ENCODE measurements at places on chromosomes 3 and 15. TPM values are rescaled to one million over a fixed set of nuclear protein-coding genes. Genes with fewer than 3 reads are reported as not detected.
A peak's percentile ranks its signal among the peaks of the same experiment; 100 is the strongest.

ILDR1 gene
- total RNA-seq, result not detected

DNA sequence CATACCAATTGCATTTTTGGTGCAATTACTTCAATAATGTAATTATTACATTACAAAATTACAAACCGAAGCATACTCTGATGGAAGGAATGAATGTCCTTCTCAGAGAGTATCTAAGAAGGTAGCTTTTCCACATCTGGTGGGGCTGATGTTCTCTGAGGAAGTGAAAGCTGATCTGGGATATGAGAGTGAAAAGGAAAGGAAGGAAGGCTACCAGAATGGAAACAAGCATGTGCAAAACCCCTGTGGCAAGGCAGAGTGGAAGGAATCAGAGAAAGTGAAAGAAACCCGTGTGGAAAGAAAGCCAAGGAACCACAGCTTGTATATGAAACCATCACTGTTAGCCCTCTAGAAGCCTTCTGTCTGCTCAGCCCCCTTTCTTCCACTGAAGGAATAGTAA lies 35.3 kb upstream of the GOLGA8A start:
- no peaks in the 10 kb centered on the region for H3K27me3 ChIP-seq
- H3K4me1 ChIP-seq, result peaks cover 3% of the 10 kb centered on the region
- no peak for DNase-seq
- H3K27ac ChIP-seq, result no peak overlapping the region

- H3K4me3 ChIP-seq, result no peak overlapping the region
- H3K27ac ChIP-seq, result no peak overlapping the region
- no peaks in the 10 kb centered on the region for H3K36me3 ChIP-seq
- DNase-seq, result no peak
Observed at GRCh38 chr3:132643366-132643765, 16.2 kb downstream of the ACAD11 start.

- H3K27ac ChIP-seq, result no peak overlapping the region
- no peak overlapping the region for H3K4me3 ChIP-seq
- H3K4me1 ChIP-seq, result peaks cover 17% of the 10 kb centered on the region
Observed at GRCh38 chr3:82088749-82089148, 327.3 kb upstream of the GBE1 start.

TLR9 gene
- total RNA-seq, result not detected

KIF15 gene
- 41.9 TPM for total RNA-seq

DNA sequence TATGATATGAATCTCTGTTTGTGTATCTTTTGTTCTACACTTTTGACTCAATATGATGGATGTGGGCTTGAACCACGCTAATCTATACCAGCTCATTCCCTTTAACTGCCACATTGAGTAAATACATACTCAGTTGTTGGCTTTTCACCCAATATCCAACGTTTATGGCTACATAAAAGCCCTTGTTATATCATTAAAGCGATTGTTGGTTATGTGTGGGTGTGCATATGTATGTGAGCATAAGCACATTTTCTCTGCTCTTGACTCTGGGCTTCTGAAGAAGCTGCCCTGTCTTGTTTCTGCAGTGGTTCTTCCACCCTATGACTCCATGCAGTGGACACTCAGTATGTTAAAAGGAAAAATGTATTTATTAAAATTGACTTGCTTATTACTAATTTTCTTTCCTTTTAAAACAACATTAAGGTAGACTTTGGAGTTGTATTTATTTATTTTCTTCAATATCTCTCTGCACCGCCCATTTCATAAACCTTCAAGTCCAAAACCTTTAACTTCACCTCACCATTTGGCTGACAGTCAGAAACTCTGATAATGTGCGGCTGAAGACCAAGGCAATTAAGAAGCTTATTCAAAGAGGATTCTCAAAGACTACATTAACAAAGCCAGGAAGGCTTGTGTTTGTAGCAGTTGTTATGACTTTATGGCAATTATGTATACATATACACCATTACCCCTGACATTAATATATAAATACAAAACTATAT lies 156.1 kb downstream of the THRB start:
- no peaks in the 10 kb centered on the region for H3K27me3 ChIP-seq
- H3K4me1 ChIP-seq, result no peaks in the 10 kb centered on the region
- no peak overlapping the region for H3K4me3 ChIP-seq
- no peaks in the 10 kb centered on the region for H3K36me3 ChIP-seq
- H3K27ac ChIP-seq, result no peak overlapping the region
- DNase-seq, result no peak

GRCh38 chr15:87362531-87362930 lies 894.0 kb downstream of the NTRK3 start:
- no peak overlapping the region for H3K27ac ChIP-seq
- no peak overlapping the region for H3K4me3 ChIP-seq
- peaks cover 2% of the 10 kb centered on the region for H3K4me1 ChIP-seq
- no peaks in the 10 kb centered on the region for H3K36me3 ChIP-seq

DNA sequence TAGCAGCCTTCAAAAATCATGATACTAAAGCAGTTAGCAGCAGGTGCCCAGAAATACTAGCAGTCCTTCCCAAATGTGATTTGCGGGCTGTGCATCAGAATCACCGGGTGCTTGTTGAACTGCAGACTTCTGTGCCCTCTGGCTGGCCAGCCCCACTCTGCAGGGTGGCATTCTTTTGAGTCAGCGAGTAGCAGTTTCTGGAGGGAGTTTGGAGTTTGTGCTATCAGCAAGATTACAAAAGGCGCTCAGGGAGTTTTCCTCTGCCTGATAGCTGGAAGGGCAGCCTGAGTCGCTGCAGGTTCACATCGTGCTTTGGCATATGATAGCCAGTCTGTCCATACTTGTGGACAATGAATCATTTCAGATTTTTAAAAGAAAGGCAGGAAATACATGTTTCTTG lies 57.6 kb downstream of the CLDN11 start:
- H3K4me3 ChIP-seq, result no peak overlapping the region
- H3K36me3 ChIP-seq, result no peaks in the 10 kb centered on the region
- no peaks in the 10 kb centered on the region for H3K4me1 ChIP-seq
- H3K27ac ChIP-seq, result no peak overlapping the region
- H3K27me3 ChIP-seq, result no peaks in the 10 kb centered on the region

CCDC54 gene
- not detected for total RNA-seq

HACL1 gene
- 25.0 TPM for total RNA-seq

DNA sequence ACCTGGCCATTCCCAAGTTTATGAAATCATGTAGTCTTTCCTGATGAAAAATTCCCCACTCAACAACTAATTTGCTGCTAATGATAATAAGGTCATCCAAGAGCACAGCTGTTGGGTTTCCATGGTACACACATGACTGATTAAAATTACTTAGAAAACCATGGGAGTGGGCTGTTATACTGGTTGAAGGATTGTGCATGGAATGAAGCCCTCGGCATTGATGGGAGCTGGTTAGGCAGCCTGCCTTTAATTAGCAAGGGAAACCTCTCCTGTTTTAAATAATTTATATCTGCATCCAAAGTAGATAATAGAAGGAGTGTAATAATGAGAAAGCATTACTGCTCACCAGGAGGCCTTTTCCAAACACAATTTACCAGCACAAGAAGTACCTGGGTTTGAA lies 235.1 kb upstream of the CFAP20DC start:
- no peak for DNase-seq
- H3K36me3 ChIP-seq, result no peaks in the 10 kb centered on the region
- no peaks in the 10 kb centered on the region for H3K27me3 ChIP-seq
- no peak overlapping the region for H3K4me3 ChIP-seq

DNA sequence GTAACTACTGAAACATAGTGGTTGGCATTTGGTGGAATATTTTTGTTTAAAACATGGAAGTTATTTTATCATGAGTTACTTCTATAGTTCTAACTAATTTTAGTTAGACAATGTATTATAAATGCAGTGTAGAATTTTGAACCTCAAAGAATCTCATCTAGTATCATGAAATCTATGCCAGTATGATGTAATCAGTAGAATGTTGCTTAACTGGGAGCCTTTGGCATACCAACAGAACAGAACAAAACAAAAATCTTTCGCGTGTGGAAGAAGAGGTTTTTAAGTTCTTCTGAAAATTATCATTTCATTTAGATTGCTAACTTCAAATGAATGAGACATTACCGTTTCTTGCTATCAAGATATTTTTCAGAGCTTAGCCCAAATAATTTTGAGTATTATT lies 98.4 kb upstream of the LRRFIP2 start:
- no peak for DNase-seq
- no peak overlapping the region for H3K27ac ChIP-seq
- no peaks in the 10 kb centered on the region for H3K4me1 ChIP-seq
- H3K4me3 ChIP-seq, result no peak overlapping the region

NOX5 gene
- total RNA-seq, result not detected

NME9 gene
- 0.08 TPM for total RNA-seq

RLBP1 gene
- total RNA-seq, result not detected

GABRA5 gene
- 0.61 TPM for total RNA-seq

GRCh38 chr15:81379269-81379668 lies 5.3 kb upstream of the TMC3 start:
- H3K27ac ChIP-seq, result no peak overlapping the region
- H3K36me3 ChIP-seq, result no peaks in the 10 kb centered on the region
- no peak overlapping the region for H3K4me3 ChIP-seq
- DNase-seq, result no peak

DNA sequence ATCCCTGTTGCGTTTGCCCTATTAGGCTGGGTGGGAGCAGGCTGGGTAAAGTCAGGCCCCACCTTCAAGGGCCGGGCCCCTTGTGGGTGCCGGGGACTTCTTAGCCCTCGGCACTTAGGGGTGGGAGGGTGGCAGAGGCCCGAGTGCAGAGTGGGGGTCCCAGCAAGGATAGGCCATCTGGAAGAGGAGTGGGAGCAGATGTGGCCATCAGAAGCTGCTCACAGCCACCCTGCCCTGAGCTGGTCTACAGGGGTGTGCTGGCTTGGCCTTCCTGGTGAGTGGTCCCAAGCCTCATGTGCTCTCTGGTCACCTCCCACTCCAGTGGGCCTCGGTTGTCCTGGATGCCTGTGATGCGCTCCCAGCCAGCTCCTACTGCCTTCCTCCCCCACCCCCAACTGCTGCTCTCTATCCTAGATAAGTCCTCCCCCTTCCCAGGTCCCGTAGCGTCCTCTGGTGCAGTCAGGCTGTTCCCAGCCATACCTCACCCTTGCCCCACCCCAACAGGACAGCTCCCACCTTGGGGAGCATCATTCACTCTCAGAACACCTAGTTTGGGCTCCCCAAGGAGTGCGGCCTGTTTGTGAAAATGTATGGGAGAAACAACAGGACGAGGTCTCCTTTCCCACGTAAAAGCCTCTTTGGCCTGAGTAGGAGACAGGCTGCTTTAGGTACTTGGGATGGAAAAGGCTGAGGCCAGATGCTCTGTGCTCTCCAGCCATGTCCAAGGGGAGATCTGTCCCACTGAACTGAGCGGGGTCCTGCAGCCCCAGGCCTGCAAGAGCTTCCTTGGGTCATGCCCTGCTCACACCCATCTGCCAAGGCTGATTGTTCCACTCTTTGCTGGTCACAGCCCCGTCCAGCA lies 24.9 kb upstream of the PLXNA1 start:
- no peaks in the 10 kb centered on the region for H3K36me3 ChIP-seq
- DNase-seq, result no peak
- H3K4me3 ChIP-seq, result no peak overlapping the region

LMAN1L gene
- total RNA-seq, result not detected

- H3K27me3 ChIP-seq, result no peaks in the 10 kb centered on the region
- peaks cover 25% of the 10 kb centered on the region for H3K4me1 ChIP-seq
- no peak overlapping the region for H3K27ac ChIP-seq
- DNase-seq, result peak; percentile 89
- no peak overlapping the region for H3K4me3 ChIP-seq
Observed at GRCh38 chr15:71357321-71357732, 242.1 kb downstream of the THSD4 start.

- H3K4me1 ChIP-seq, result no peaks in the 10 kb centered on the region
- DNase-seq, result no peak
- H3K4me3 ChIP-seq, result no peak overlapping the region
- no peaks in the 10 kb centered on the region for H3K27me3 ChIP-seq
- H3K36me3 ChIP-seq, result no peaks in the 10 kb centered on the region
- no peak overlapping the region for H3K27ac ChIP-seq
Observed at GRCh38 chr3:106215047-106215446, 346.2 kb upstream of the CBLB start.

DNA sequence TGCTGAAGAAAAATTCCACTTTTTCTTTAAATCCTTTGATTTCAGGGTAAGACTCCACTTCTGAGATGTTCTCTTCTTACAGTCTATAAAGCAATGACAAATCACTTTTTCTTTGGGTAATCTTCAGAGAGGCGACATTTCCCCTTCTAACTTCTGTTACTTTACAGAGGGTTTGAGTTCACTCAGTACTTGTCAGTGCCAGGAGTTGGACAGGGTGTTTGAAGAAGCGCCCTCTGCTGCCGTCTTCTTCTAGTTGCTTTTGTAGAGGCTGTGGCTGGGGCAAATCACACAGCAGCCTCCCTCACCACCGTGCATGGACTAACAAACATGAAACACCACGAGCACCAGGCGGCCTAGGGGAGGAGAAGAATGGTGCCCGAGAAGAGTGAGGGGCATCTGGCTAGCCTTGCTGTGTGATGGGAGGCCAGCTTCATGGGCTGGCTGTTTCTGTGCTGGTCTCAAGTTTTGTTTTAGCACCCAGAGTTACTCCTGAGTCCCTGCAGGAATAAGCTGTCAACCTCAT lies at the start of gene CD80:
TSS of gene CD80 (minus strand) at position 174 of the 523 bp plus-strand sequence. CDS start 1,886 bp downstream, outside the sequence.
- no peak within 1 kb of the TSS for H3K4me3 ChIP-seq
- peak; percentile 46 for DNase-seq
- H3K36me3 ChIP-seq, result no peaks in the 10 kb centered on the region
- no peak within 1 kb of the TSS for H3K27ac ChIP-seq

EIF4G1 gene
- total RNA-seq, result 304 TPM
